Naive thymus-derived CD8-positive, alpha-beta T cell (primary cell): ENCODE measurements at places on chromosomes 7 and 10. TPM values are rescaled to one million over a fixed set of nuclear protein-coding genes. Genes with fewer than 3 reads are reported as not detected.
A peak's percentile ranks its signal among the peaks of the same experiment; 100 is the strongest.

- no peaks in the 10 kb centered on the region for H3K4me1 ChIP-seq
- H3K27me3 ChIP-seq = no peaks in the 10 kb centered on the region
- DNase-seq = no peak
- no peak overlapping the region for H3K27ac ChIP-seq
Observed at GRCh38 chr7:82839555-82839954, 323.1 kb downstream of the PCLO start.

DNA sequence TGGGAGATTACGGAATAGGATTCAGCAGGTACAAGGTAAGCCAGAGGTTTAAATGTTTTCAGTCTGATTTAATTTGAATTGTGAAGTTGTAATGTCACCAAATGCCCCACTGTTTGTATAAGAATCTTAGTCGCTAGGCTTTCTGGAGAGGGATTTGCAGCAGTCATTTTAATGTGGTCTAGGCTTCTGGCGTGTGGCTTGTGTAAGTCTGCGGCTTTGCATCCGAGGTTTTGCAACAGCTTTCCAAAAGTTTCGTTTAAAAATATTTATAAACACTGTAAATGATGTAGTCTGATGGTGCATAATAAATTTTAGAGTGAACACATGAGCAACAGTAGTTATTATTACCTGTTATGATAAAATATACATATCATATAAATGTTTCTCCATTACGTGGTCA, 26.1 kb upstream of the BHLHA15 start:
- H3K27ac ChIP-seq = no peak overlapping the region
- no peaks in the 10 kb centered on the region for H3K27me3 ChIP-seq
- DNase-seq = no peak

- H3K27me3 ChIP-seq = no peaks in the 10 kb centered on the region
- H3K4me3 ChIP-seq = peak overlapping the region; percentile 68
- peak; percentile 21 for DNase-seq
- H3K27ac ChIP-seq = peak overlapping the region; percentile 66
Observed at GRCh38 chr10:85741626-85742300, 624.8 kb downstream of the GRID1 start.

- H3K36me3 ChIP-seq = no peaks in the 10 kb centered on the region
- peaks cover 9% of the 10 kb centered on the region for H3K27me3 ChIP-seq
- no peak for DNase-seq
- no peaks in the 10 kb centered on the region for H3K4me1 ChIP-seq
- no peak overlapping the region for H3K4me3 ChIP-seq
Observed at GRCh38 chr10:112265745-112266144, 17.5 kb upstream of the TECTB start.

Gene PPIF
- 29.1 TPM for total RNA-seq

GRCh38 chr7:13898957-13899670, 90.4 kb downstream of the ETV1 start:
- no peak overlapping the region for H3K4me3 ChIP-seq
- no peak overlapping the region for H3K27ac ChIP-seq
- DNase-seq = no peak
- no peaks in the 10 kb centered on the region for H3K27me3 ChIP-seq
- no peaks in the 10 kb centered on the region for H3K4me1 ChIP-seq
- H3K36me3 ChIP-seq = no peaks in the 10 kb centered on the region

DNA sequence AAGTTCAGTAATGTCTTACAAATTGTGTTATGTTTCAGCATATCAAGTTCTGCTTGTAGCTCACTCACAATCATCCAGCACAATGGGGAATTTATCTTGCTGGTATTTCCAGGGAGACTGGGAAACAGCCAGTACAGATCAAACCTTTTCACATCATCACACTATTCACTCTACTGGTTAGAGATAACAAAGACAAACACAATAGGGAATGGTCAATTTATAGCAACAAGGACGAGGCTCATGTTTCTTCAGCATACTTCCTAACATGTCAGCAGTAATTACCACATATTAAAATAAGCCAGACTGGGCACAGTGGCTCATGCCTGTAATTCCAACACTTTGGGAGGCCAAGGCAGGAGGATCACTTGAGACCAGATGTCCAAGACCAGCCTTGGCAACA, 38.3 kb downstream of the TOMM7 start:
- H3K4me3 ChIP-seq = no peak overlapping the region
- H3K36me3 ChIP-seq = no peaks in the 10 kb centered on the region
- H3K27me3 ChIP-seq = peaks cover 7% of the 10 kb centered on the region

- H3K27ac ChIP-seq = no peak overlapping the region
- no peak for DNase-seq
- H3K27me3 ChIP-seq = no peaks in the 10 kb centered on the region
- H3K4me1 ChIP-seq = peaks cover 13% of the 10 kb centered on the region
- no peaks in the 10 kb centered on the region for H3K36me3 ChIP-seq
Observed at GRCh38 chr7:93249491-93250148, 17.5 kb downstream of the VPS50 start.

Gene RAMP3
- not detected for total RNA-seq

Gene MEOX2
- not detected for total RNA-seq

Gene ANKRD61
- total RNA-seq = not detected

- no peak overlapping the region for H3K4me3 ChIP-seq
- DNase-seq = no peak
- no peaks in the 10 kb centered on the region for H3K27me3 ChIP-seq
- no peak overlapping the region for H3K27ac ChIP-seq
Observed at GRCh38 chr7:74038194-74038961, 10.4 kb downstream of the ELN start.

Gene SHH
- total RNA-seq = not detected

Gene FKBP6
- not detected for total RNA-seq

DNA sequence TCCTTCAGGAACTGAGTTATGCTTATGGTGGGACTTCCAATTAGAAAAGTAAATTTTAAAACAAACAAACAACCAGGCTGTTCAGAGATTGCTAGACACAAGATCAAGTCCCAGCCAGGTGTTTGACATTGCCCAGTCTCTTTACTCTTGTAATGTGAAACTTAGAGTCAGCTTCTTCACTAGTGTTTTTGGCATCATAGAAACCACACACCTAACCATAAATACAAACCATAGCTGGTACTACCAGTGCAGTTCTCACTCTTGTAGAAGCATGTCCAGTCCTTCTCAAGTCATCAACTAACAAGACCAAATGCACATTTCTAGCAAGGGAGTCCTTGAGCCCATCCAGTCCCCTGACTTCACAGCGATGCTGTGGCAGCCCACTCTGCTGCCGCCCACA, 339.9 kb downstream of the GFRA1 start:
- no peaks in the 10 kb centered on the region for H3K36me3 ChIP-seq
- H3K27me3 ChIP-seq = peaks cover 17% of the 10 kb centered on the region
- no peaks in the 10 kb centered on the region for H3K4me1 ChIP-seq
- DNase-seq = no peak
- no peak overlapping the region for H3K4me3 ChIP-seq

DNA sequence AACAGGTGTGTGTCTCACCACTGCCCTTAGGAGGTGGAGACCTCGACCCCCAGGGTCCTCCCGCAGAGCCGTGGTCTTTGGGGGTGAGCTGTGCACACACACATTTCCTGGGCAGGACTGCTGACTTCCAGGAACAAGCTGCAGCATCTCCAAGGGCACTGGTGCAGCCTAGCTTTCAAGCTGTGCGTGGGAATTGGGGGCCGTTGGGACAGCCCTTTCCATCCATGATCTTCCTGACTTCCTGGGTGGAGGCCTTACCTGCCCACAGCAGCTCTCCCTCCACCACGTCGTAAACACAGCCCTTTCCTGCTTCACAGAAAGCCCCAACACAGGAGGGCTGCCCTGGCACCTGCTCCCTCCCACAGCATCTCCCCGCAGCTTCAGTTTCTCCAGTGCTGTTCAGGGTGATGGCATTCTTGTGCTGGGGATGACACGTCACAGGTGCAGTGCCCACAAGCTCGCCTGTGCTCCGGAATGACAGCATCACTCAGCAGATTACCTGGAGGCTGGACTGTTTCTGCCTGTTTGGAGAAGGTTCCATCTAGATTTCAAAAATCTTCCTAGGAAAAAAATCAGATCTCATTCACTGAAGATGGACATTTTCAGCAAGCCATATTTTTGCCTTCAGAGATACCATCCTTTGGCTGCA, 208.0 kb upstream of the PPP2R2D start:
- H3K4me3 ChIP-seq = no peak overlapping the region
- peaks cover 3% of the 10 kb centered on the region for H3K4me1 ChIP-seq
- H3K27ac ChIP-seq = no peak overlapping the region
- H3K36me3 ChIP-seq = no peaks in the 10 kb centered on the region

DNA sequence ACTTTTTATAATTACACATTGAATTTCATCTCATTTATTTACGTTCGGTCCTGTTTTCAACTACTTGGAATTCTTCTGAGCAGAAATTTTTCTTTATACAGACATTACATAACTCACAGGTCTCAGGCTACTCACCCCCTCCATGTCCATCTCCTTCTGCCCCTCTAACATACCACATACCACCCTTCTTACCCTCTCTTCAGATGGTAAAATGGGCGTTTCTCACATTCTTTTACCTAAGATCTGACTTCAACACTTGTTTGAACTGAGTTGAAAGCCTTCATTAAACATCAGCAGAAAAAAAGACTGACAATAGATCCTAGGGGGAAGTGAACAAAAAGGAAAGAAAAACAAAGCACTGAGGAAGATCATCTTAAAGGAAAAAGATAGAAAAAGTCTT, 309.7 kb downstream of the CTNNA3 start:
- H3K4me3 ChIP-seq = peak overlapping the region; percentile 11
- no peaks in the 10 kb centered on the region for H3K36me3 ChIP-seq
- peaks cover 27% of the 10 kb centered on the region for H3K27me3 ChIP-seq
- no peak for DNase-seq

DNA sequence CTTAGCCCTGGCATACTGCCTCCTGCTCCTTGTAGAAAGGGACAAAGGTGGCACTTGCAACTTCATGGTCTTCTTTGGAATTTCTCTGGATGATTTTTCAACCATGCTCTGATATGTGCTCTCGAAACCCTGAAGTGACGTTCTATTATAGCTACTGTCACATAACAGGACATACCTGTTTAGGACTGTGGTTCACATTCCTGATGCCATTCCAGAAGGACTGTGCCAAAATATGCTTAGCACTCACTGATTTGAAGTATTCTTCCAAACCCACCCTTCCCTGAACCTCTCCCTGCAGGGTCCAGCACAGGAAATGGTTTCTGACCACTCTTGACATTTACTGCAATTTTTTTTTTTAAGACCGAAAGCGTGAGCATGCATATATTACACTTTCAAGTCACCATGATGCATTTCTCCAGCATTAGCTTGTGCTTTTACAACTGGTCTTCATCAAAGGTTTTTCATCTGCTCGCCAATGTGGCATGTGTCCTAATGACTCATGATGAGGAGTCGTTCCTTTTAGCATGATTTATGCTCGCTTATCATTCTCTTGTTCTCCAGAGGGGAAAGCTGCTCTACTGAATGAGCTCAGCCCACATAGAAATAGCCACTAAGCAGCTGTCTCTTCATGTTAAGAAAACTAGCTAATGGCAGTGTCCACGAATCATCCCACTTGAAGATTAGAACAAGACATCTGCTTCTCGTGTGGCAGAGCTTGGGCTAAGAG, 135.2 kb downstream of the ADAM12 start:
- H3K4me1 ChIP-seq = no peaks in the 10 kb centered on the region
- H3K36me3 ChIP-seq = no peaks in the 10 kb centered on the region

- peaks cover 7% of the 10 kb centered on the region for H3K27me3 ChIP-seq
- peak within 1 kb of the TSS; percentile 97 for H3K27ac ChIP-seq
- H3K4me3 ChIP-seq = peak within 1 kb of the TSS; percentile 93
- H3K4me1 ChIP-seq = peaks cover 44% of the 10 kb centered on the region
- DNase-seq = peak; percentile 75
Observed at GRCh38 chr7:103148994-103149807, at the start of gene NAPEPLD. TSS of gene NAPEPLD (minus strand) at chr7:103149099. CDS start at chr7:103128776, 20,323 bp downstream.

DNA sequence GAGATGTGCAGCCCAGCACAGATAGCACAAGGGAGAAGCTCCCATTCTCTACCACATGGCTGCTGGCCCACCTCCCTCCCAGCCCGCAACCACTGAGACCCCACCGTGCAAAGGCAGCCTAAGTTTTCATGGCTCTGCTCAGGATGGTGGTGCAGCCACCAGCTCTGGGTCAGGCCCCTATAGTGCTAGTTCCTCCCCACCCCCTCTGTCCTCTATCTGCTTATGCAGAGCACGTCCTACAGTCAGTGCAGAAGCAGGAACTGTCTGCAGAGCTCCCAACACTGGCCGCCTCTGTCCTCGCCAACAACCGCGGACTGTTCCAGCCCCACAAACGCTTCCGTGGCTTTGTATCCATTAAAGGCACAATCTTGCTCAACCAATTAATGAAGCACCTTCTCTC, 278.9 kb downstream of the GRID1 start:
- H3K4me3 ChIP-seq = no peak overlapping the region
- peaks cover 26% of the 10 kb centered on the region for H3K27me3 ChIP-seq
- no peaks in the 10 kb centered on the region for H3K36me3 ChIP-seq
- no peak overlapping the region for H3K27ac ChIP-seq

GRCh38 chr7:32658034-32658433, 162.7 kb downstream of the AVL9 start:
- no peak overlapping the region for H3K4me3 ChIP-seq
- H3K27ac ChIP-seq = no peak overlapping the region
- peaks cover 10% of the 10 kb centered on the region for H3K27me3 ChIP-seq
- no peaks in the 10 kb centered on the region for H3K4me1 ChIP-seq
- H3K36me3 ChIP-seq = no peaks in the 10 kb centered on the region
- no peak for DNase-seq

Gene FAM25A
- total RNA-seq = not detected
